ENCODE measurements at places on chromosomes 5 and 9. TPM values are rescaled to one million over a fixed set of nuclear protein-coding genes. Genes with fewer than 3 reads are reported as not detected.

GRCh38 chr5:102670224-102670836, 84.8 kb upstream of the PAM start:
- peak overlapping the region; percentile 45 for H3K4me3 ChIP-seq
- H3K4me1 ChIP-seq, result peaks cover 21% of the 10 kb centered on the region
- H3K27ac ChIP-seq, result no peak overlapping the region
- DNase-seq, result peak; percentile 60
- H3K27me3 ChIP-seq, result no peaks in the 10 kb centered on the region

GRCh38 chr5:179620703-179621350, 2.6 kb downstream of the HNRNPH1 start:
- H3K27ac ChIP-seq, result no peak overlapping the region
- H3K4me1 ChIP-seq, result peaks cover 42% of the 10 kb centered on the region
- no peak for DNase-seq

DNA sequence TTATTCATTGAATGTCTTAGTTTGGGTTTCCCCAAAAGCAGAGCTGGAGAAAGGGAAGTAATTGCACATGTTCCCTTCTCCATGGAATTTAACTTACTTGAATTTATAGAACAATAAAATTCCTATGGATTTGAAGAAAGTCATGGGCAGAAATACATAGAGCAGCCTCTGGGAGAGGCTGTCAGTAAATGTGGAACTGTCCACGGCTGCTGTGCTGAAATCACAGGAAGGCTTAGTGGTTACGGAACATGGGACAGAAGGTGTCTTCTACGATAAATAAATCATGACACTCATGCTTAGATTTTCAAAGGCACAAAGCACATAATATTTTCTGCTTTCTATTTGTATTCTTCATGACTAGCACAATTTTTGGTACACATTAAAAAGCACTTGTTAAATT, 440.6 kb upstream of the IZUMO3 start:
- H3K36me3 ChIP-seq, result no peaks in the 10 kb centered on the region
- no peak overlapping the region for H3K27ac ChIP-seq
- no peak overlapping the region for H3K4me3 ChIP-seq

DNA sequence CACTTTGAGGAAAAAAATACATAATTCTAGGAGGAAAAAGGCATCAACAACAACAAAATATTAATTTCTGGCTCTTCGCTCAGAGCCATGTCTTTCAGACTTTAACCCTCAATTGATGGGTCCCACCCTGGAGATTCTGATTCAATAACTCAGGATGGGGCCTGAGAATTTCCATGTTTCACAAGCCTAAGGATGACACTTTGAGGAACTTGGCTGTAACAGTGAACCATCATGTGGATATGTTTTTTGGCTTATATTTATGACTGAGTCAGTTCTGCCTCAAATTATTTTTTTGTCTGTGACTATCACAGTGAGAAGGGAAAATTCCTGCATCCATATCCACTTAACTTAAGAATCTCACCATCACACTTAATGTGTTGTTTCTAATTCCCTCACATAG, 504.6 kb downstream of the RASEF start:
- H3K4me1 ChIP-seq, result no peaks in the 10 kb centered on the region
- no peak for DNase-seq
- H3K27me3 ChIP-seq, result no peaks in the 10 kb centered on the region
- H3K36me3 ChIP-seq, result no peaks in the 10 kb centered on the region

WNT8A gene
- total RNA-seq, result 0.25 TPM
